Tracheal epithelial cell (primary cell): ENCODE measurements at places on chromosomes 12 and 14. TPM values are rescaled to one million over a fixed set of nuclear protein-coding genes. Genes with fewer than 3 reads are reported as not detected.

The VSIG10 gene
- total RNA-seq, result 15.2 and 19.8 TPM in 2 replicates

The WNT1 gene
- total RNA-seq, result not detected in 2 replicates

The CDKN3 gene
- total RNA-seq, result 3.4 and 7.5 TPM in 2 replicates

The CCDC196 gene
- total RNA-seq, result not detected in 2 replicates

The GALNT4 gene
- total RNA-seq, result 9.0 and 9.4 TPM in 2 replicates

The ASCL1 gene
- total RNA-seq, result not detected in 2 replicates

The ABCD2 gene
- total RNA-seq, result not detected in 2 replicates

The ZNF26 gene
- 8.3 and 17.8 TPM in 2 replicates for total RNA-seq

The PAH gene
- not detected in 2 replicates for total RNA-seq

The BMP4 gene
- total RNA-seq, result 0.48 and 2.3 TPM in 2 replicates

The KRT2 gene
- total RNA-seq, result not detected in 2 replicates

The HPD gene
- total RNA-seq, result 0.24 TPM in 1 of 2 replicates, not detected in the other

The SLC25A47 gene
- not detected in 2 replicates for total RNA-seq

The COX8C gene
- not detected in 2 replicates for total RNA-seq

The KLRF1 gene
- total RNA-seq, result 0.48 TPM in 1 of 2 replicates, not detected in the other

The PPFIA2 gene
- total RNA-seq, result 0.48 TPM in 1 of 2 replicates, not detected in the other

The FGD4 gene
- total RNA-seq, result 21.4 and 31.1 TPM in 2 replicates

The RAD9B gene
- 0.21 and 0.24 TPM in 2 replicates for total RNA-seq

The KRT75 gene
- 1.1 and 87.0 TPM in 2 replicates for total RNA-seq

The CCDC175 gene
- total RNA-seq, result not detected in 2 replicates

The CD4 gene
- not detected in 2 replicates for total RNA-seq
